CD4-positive, alpha-beta memory T cell (primary cell): ENCODE measurements at places on chromosomes 7 and 10. TPM values are rescaled to one million over a fixed set of nuclear protein-coding genes. Genes with fewer than 3 reads are reported as not detected.

Gene DYDC2
- not detected for total RNA-seq

Gene SFXN2
- total RNA-seq = 20.2 TPM

Gene ADCY1
- total RNA-seq = not detected

Gene RSPH10B
- total RNA-seq = not detected

Gene EDRF1
- total RNA-seq = 56.3 TPM

Gene ITGB8
- total RNA-seq = 0.12 TPM

Gene LRRC18
- total RNA-seq = not detected

DNA sequence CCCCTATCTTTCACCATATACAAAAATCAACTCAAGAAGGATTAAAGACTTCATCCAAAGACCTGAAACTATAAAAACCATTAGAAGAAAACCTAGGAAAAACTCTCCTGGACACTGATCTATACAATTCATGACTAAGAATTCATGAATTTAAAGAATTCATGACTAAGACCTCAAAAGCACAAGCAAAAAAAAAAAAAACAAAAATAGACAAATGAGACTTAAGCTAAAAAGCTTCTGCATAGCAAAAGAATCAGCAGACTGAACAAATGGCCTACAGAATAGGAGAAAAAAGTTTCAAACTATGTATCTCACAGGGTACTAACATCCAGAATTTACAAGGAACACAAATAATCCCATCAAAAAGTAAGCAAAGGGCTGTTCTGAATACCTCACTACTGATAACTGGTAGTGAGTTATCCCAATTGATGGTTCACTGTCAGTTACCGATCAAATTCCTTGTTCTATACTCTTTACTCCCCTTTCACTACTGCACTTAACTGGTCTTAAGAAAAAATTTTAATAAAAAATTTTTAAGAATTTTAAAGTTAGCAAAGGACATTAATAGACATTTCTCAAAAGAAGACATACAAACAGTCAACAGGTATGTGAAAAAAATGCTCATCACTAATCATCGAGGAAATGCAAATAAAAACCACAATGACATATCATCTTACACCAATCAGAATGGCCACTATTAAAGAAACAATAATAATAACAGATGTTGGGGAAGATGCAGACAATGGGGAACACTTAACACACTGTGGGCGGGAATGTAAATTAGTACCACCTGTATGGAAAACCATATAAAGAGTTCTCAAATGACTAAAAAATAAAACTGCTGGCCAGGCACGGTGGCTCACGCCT is 33.2 kb downstream of the KMT2C start:
- peaks cover 11% of the 10 kb centered on the region for H3K4me1 ChIP-seq
- no peaks in the 10 kb centered on the region for H3K27me3 ChIP-seq
- no peaks in the 10 kb centered on the region for H3K36me3 ChIP-seq
- no peak for DNase-seq
- H3K4me3 ChIP-seq = no peak overlapping the region

DNA sequence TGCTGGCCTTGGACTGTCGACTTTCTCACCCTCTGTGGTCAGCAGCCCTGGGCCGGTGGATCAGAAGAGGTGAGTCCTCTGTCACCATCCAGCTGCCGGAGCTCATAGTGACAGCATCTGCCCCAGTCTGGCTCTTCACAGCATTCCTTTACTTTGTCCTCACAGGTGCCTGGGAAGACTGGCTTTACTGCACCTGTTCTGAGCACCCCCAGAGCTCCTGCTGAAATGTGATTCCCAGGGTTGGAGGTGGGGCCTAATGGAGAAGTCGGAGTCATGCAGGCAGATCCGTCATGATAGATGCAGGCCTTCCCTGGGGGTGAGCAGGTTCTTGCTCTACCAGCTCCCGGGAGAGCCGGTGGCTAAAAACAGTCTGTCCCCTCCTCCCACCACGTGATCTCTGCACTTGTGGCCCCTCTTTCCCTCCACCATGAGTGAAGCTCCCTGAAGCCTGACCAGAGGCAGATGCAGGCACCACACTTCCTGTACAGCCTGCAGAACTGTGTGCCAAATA is 171.5 kb downstream of the ZMYND11 start:
- H3K36me3 ChIP-seq = no peaks in the 10 kb centered on the region
- no peak overlapping the region for H3K4me3 ChIP-seq
- H3K27me3 ChIP-seq = no peaks in the 10 kb centered on the region
- no peak overlapping the region for H3K27ac ChIP-seq

GRCh38 chr7:129607471-129608120 is 3.9 kb upstream of the NRF1 start:
- H3K27me3 ChIP-seq = no peaks in the 10 kb centered on the region
- H3K27ac ChIP-seq = no peak overlapping the region
- H3K4me1 ChIP-seq = peaks cover 12% of the 10 kb centered on the region
- H3K36me3 ChIP-seq = no peaks in the 10 kb centered on the region
- no peak overlapping the region for H3K4me3 ChIP-seq

DNA sequence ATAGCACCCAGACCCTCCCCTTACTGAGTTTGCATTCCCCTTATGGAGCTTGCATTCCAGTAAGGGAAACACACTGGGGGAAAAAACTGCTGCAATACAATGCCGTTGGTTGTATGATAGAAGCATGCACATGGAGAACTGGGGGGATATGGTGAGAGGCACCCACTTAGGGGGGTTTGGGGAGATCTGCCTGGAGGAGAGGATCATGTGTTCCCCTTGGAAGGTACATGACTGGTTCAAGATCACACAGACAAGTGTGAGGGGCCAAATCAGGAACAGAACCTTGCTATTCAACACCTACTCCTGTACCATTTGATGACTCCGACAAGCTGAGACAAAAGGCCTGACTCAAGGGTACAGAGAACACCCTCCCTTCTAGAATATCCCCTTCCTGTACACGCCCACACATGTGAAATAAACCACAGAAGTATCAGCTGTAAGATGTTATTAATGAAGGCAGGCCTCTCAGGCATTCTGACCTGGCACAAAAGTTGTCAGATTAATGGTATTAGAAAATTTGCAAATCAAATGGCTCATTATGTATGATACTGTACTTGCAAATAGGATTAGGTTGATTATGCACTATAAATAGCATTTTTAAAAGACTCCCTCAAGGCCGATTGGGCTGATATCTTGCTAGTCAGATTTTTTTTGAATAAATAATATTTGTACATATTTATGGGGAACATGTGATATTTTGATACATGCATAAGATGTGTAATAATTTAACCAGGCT is 122.2 kb downstream of the NPY start:
- DNase-seq = no peak
- no peaks in the 10 kb centered on the region for H3K27me3 ChIP-seq
- no peaks in the 10 kb centered on the region for H3K36me3 ChIP-seq
- no peak overlapping the region for H3K4me3 ChIP-seq
- no peak overlapping the region for H3K27ac ChIP-seq

DNA sequence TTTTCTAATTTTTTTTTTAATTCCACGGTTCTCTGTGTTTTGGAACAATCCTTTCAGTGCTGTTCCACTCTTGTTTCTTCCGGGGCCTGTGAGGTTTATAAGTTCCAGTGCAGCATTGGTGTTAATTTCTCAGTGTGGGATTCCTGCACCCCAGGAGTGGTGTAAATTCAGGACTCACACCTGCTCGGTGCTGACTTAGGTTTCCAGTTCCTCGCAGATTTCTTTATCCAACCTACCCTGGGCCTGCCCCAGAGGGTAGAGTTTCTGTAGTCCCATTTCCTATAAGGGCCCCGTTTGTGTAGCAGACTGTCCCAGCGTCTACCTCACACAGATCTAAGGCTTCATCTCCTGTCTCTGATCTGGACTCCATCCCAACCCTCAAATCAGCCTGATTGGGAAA is 27.4 kb upstream of the MET start:
- no peaks in the 10 kb centered on the region for H3K36me3 ChIP-seq
- no peaks in the 10 kb centered on the region for H3K27me3 ChIP-seq
- H3K27ac ChIP-seq = no peak overlapping the region
- H3K4me3 ChIP-seq = no peak overlapping the region
- H3K4me1 ChIP-seq = no peaks in the 10 kb centered on the region

DNA sequence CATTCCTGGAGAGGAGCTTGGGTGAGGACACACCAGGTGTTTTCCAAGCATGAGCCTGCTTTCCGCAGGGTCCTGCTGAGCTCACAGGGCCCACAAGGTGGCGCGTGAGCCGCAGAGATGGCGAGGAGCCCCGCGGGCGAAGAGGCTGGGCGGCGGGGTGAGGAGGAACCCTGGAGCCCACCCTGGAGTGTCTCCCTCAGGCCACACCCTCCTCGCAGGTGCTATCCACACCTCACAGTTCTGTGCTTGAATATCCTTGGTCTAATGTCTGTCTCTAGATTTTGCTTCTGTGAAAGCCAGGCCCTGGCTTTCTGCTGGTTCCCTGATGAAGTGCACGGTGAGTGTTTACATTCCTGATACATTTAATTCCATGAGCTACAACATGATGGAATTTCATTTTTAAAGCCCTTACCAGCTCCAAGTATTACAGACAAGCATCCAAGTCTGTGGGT is 433.6 kb downstream of the ACTR3B start:
- H3K27ac ChIP-seq = no peak overlapping the region
- no peaks in the 10 kb centered on the region for H3K27me3 ChIP-seq
- H3K36me3 ChIP-seq = no peaks in the 10 kb centered on the region
- DNase-seq = no peak
- no peak overlapping the region for H3K4me3 ChIP-seq

GRCh38 chr7:2477447-2478398 is 1.5 kb upstream of the GRIFIN start:
- H3K4me3 ChIP-seq = no peak overlapping the region
- peak; percentile 54 for DNase-seq
- H3K36me3 ChIP-seq = no peaks in the 10 kb centered on the region
- H3K4me1 ChIP-seq = peaks cover 13% of the 10 kb centered on the region

DNA sequence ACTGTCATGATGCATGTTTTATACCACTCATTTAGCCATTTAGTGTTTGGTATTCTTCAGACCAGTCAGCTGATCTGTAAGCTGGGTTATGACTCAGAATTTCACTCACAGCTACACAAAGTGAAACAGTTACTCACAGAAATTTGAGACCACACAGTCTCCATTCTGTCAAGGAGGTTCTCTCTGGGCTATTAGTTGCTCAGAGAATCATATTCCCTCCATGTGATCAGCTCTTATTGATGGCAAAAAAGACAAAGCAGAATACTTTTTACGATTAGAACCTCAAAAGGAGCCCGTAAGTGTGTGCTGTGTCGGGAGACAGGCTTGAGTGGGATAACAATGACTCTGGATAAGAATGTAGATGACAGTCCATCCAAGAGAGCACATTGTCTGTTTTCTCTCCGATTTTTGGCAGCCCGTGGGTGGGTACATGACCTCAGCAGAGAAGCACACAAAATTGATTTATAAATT is 277.6 kb upstream of the SORCS1 start:
- DNase-seq = no peak
- no peak overlapping the region for H3K27ac ChIP-seq
- H3K4me3 ChIP-seq = no peak overlapping the region
- H3K36me3 ChIP-seq = no peaks in the 10 kb centered on the region

DNA sequence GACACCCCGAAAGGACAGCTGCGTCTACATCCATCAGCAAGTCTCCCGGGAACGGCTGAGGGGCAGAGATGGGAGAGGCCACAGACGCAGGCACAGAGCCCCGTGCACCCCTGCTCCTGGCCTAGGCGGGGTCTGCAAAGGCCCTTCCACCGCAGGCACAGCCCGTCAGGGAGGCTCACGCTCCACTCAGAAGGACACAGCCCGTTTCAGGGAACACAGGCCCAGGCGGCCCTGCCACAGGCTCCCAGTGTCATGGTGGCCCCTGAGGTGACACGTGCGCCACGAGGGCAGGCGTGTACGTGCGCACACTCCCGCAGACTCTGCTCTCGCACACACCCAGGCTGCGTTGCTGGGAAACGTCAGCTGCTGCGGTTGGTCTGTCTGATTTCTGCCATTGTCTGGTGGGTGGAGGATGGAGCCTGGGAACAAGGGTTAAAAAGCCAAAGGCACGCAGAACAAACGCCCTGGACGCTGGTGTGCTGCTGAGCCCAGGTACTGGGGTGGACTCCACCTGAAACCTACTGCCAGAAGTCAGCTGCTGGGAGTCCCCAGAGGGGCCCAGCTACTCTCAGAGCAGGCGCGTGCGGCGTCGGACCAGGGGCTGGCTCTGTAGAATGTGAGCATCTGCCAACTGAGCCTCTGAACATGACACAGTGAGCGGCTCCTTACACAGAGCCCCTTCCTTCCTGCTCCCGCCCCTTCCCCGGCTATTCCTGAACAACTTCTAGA is 13.1 kb downstream of the GPER1 start:
- peaks cover 13% of the 10 kb centered on the region for H3K4me1 ChIP-seq
- DNase-seq = no peak
- no peaks in the 10 kb centered on the region for H3K27me3 ChIP-seq
- H3K27ac ChIP-seq = no peak overlapping the region

- no peaks in the 10 kb centered on the region for H3K4me1 ChIP-seq
- no peaks in the 10 kb centered on the region for H3K27me3 ChIP-seq
- H3K27ac ChIP-seq = no peak overlapping the region
- no peak overlapping the region for H3K4me3 ChIP-seq
- peak; percentile 39 for DNase-seq
Observed at GRCh38 chr7:106166651-106167342, 54.7 kb upstream of the SYPL1 start.

GRCh38 chr10:63204667-63205391 is 71.7 kb downstream of the NRBF2 start:
- peaks cover 6% of the 10 kb centered on the region for H3K36me3 ChIP-seq
- DNase-seq = no peak
- no peak overlapping the region for H3K27ac ChIP-seq

DNA sequence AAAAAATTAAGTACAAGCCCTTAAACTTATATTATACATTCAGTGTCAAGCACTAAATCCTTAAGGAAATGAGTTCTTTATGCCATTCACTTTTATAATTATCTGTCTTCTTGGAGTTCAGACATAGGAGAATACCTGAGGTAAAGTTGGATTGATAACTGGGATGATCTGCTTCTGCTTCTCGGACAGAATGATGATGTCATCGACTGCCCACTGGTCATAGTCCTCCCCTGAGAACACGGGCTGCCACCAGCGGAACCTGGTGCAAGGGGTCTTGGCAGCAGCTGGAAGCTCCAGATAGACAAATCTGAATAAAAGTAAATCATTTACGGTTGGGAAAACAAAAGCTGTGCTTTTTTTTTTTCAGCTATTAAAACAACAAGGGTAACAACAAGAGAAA is 148.2 kb upstream of the SLC26A5 start:
- H3K4me1 ChIP-seq = no peaks in the 10 kb centered on the region
- no peak overlapping the region for H3K27ac ChIP-seq
- H3K4me3 ChIP-seq = no peak overlapping the region
- no peak for DNase-seq

- no peaks in the 10 kb centered on the region for H3K4me1 ChIP-seq
- no peak overlapping the region for H3K4me3 ChIP-seq
- DNase-seq = no peak
- no peaks in the 10 kb centered on the region for H3K27me3 ChIP-seq
- no peaks in the 10 kb centered on the region for H3K36me3 ChIP-seq
Observed at GRCh38 chr7:22231806-22232205, 125.1 kb downstream of the RAPGEF5 start.

GRCh38 chr10:14144451-14144850 is 186.3 kb downstream of the FRMD4A start:
- no peaks in the 10 kb centered on the region for H3K4me1 ChIP-seq
- DNase-seq = no peak
- H3K4me3 ChIP-seq = no peak overlapping the region
- no peak overlapping the region for H3K27ac ChIP-seq
- peaks cover 4% of the 10 kb centered on the region for H3K27me3 ChIP-seq
